ENCODE measurements at places on chromosomes 7 and 10.

- DNase-seq = no peak
These were observed 115.7 kb downstream of the KIAA1217 start for GRCh38 chr10:24324651-24325050.

- DNase-seq = no peak
These were observed at the start of gene TRIM8 for GRCh38 chr10:102644066-102644645. Gene TRIM8, plus strand, starts transcription at chr10:102644479. Its CDS starts 139 bp downstream, at chr10:102644618.

DNA sequence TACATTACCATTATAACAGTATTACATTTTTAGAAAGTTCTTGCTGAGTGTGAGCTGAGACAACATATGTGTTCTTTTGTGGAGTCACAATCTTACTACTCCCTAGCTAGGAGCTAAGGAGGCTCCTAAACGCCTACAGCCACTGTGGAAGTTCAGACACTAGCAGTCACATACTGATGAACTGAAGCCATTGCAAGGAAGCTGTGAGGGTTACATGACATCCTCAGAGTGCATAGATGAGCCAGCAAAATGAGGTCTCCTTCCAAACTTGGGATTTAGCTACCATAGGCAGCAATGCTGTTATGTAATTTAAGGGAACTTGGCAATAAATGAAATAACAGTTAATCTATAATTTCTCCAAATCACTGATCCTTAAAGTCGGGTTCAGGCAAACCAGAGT is 10.8 kb upstream of the ST7 start:
- no peak for DNase-seq

DNA sequence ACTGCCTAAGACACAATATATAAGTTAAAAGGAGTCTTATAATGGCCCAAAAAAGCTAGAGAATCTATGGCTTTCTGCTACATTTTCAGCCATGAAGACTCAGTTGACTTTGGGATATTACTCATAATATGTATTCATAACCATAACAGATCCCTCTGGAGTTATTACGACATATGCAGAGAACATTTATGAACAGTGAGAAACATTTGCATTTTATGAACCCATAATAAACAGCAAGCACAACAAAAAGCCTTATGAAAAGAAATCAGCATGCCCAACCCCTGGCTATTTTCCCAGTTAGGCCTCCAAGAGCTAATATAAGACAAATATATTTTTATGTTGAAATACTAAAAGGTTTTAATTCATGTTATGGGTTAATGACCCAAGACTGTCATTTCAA is 52.4 kb downstream of the ARMH3 start:
- DNase-seq = no peak

DNA sequence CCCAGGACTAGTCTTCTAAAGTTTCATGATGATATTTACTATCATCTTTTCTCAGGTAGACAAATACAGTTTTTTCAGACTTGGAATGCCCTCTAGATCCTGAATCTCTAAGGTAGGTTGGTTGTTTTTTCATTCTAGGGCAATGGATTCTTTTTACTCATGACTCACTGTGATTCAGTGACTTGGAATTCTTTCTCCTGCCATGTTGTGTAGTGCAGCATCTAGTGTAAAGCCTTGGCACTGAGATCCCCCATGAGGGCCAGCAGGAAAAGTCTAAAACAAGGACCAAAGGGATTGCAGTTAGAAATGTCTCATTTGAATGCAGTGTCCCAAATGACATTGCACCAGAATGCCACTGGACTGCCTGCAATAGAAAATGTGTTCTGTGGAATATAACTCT is 430.4 kb downstream of the NEBL start:
- DNase-seq = no peak

GRCh38 chr7:18495412-18496340 is at the start of gene HDAC9:
Gene HDAC9, plus strand, starts transcription at chr7:18495749. Its CDS starts 554 bp downstream, at chr7:18496303.
- DNase-seq = peak; percentile 83

DNA sequence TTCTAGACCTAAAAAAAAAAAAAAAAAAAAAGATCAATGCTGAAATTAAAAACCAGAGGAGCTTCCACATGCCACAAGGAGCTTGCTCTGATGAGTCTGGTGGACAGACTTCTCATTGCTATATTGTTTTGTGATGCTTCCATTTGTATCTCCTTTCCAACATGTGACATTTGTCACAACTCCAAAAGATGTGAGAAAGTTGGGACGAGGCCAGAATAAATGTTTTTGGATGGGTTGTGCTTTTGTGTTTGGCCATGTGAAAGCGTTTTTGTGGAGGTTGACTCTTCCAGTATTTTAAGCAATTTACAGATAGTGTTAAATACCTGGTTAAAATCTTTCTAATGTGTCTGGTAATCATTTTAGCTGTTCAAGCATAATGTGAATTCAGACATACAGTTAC is 280.1 kb downstream of the SKAP2 start:
- DNase-seq = no peak

DNA sequence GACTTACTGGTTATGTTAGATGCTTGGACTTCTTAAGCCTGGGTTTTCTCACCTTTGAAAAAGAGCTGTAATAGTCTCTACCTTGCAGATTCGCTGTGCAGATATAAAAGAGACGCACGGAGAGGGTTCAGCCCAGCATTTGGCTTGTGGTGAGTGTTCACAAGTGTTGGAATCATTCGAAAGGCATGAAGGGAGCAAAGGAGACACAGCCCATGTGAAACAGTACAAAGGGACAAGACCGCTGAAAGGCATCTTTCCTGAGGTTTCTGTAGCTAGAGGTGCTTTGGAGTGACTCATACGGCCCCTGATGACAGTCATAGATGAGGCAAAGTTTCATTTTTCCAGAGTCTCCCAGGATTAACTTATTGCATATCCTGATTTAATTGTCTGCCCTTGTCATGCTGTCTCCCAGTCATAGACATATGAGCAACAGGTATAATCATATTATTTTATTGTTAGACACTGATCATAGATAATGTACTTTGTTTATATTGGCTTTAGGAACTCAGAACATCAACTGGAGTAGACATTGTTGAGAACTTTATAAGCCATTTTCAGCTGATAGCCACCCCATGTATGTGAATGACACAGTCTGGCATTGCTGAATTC is 171.1 kb downstream of the ADRA2A start:
- no peak for DNase-seq

DNA sequence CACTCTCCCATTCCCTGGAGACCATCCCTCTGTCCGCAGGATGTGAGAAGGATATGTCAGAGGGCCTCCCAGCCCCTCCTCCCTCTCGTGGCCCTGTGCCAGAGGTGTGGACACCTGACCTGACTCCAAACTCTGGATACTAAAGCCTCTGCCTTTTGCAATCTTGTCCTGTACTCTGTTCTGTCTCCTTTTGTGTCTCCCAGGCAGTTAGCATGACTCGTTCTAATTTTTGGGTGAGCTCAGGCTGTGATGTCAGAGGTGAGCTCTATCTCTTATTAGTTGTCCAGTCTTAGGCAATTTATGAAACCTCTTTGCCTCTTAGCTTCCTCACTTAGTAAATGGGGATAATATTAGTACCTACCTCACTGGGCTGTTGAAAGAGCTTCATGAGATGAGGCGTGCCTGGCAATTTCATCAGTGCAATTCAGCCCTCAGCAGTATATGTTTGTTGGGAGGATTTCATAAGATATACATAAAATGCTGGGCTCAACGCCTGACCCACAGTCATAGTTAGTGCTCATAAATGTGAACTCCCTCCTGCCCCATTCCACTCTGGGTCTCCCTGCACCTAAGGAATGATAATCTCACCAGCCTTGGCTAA is 10.9 kb downstream of the MARVELD1 start:
- DNase-seq = no peak

- no peak for DNase-seq
These were observed 24.7 kb downstream of the VWC2 start for GRCh38 chr7:49797987-49798660.

DNA sequence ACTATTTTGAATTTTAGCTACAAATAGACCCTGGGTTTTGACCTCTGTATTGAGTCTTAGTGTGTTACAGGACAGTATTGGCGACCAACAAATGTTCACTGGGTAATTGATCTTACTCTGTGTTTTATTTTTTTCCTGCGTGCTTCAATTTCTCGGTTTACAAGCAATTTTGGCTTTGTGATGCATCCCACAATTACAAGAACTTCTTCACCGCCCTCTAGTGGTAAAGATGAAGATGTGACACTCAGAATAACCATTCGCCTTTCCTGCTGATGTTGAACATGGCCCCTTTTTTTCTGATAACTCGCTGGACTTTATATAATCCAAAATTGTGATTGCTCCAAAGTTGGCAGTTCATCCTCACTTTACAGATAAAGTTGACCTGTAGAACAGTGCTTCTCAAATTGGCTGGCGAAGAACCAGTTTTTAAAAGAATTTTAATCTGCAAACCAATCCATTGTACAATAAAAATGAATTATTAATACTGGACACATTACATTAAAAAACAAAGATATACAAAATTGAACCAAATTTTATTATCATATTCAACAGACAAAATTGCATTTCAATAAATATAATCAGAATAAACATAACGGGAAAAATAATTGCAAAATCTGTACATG is 20.2 kb upstream of the SMC3 start:
- peak; percentile 26 for DNase-seq

DNA sequence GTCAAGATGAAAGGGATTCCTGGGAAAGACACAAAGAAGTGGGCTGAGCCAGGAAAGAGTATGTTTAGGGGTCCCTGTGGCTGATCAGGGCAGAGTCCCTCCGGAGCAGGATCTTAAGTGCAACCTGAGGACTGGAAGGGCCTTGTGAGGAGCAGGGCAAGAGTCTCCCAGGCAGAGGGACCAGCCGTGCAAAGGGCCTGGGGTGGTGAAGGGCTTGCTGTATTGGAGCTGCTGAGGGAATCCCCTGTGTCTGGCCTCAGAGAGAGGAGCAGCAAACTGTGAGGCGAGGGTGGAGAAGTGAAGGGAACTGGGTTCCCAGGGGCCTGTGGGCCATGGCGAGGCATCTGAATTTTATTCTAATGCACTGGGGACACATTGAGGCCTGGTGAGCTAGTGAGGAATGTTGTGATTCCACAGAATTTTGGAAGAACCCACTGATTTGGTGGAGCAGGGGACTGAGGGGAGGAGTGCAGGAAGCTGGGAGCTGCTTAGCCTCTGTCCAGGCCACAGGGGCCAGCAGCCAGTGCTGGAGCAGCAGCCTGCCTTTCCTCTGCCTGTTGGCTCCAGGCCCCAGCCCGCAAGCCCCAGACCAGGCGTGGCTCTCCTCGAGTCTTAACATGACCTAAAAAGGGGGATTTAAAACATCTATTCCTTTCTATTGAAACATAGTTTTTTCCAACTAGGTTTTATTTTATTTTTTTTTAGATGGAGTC is 138.4 kb upstream of the IGFBP3 start:
- DNase-seq = no peak

DNA sequence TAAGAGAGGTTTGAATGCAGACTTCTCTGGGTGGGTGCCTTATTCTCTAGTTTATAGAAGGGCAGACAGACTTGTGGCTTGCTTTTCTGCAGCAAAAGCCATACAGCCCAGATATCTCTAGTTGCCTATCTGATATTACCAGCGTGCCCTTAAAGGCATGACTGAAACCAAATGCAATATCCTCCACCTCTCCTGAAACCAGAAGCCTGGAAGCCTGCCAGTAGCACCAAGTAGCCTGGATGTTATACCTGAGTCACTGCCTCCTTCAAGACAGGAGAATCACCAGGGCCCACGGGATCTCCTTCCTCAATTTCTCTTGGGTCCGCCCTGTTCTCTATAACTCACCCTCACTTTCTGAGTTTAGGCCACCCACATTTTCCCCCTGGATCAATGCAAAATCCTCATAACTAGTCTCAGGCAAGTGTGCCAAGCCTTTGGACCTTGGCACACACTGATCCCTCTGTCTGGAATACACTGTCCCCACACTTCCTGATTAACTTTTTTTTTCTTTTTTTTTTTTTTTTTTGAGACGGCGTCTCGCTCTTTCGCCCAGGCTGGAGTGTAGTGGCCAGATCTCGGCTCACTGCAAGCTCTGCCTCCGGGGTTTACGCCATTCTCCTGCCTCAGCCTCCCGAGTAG is 638.4 kb downstream of the GALNT17 start:
- DNase-seq = no peak

All from DMS153 (cell line).